ENCODE measurements at places on chromosomes 5 and 9. TPM values are rescaled to one million over a fixed set of nuclear protein-coding genes. Genes with fewer than 3 reads are reported as not detected.

Gene SOWAHA
- total RNA-seq, result not detected

Gene PCDHGA6
- 8.8 TPM for total RNA-seq

Gene LRRC19
- total RNA-seq, result not detected

Gene C9orf153
- total RNA-seq, result 1.3 TPM

Gene LCN1
- 0.81 TPM for total RNA-seq

Gene NACC2
- 51.3 TPM for total RNA-seq

Gene PCDHA8
- 0.36 TPM for total RNA-seq

Measured in aorta (tissue), 5 donors.